T-helper 2 cell (primary cell): ENCODE measurements at places on chromosomes 1 and 21.

GRCh38 chr1:7469255-7469938, 301.7 kb upstream of the VAMP3 start:
- DNase-seq = no peak

DNA sequence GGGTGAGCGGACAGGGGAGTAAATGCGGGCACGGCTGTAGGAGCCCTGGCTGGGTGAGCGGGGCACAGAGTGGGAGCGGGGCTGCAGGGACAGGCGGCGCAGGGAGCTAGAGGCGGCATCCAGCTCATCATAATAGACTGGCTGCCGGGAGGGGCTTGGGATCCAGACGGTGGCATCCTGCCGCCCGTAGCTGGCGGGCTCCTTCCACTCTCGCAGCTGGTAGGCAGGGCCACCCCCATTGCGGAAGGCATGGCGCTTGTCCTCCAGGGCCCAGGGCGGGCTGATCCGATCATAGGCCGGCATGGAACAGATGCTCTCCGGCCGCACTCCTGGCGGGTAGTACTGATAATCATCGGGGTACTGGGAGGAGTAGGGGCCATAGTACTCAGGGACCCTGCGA, 43.7 kb upstream of the GOLT1A start:
- no peak for DNase-seq

GRCh38 chr21:41573902-41574690, 66.1 kb upstream of the TMPRSS2 start:
- no peak for DNase-seq

DNA sequence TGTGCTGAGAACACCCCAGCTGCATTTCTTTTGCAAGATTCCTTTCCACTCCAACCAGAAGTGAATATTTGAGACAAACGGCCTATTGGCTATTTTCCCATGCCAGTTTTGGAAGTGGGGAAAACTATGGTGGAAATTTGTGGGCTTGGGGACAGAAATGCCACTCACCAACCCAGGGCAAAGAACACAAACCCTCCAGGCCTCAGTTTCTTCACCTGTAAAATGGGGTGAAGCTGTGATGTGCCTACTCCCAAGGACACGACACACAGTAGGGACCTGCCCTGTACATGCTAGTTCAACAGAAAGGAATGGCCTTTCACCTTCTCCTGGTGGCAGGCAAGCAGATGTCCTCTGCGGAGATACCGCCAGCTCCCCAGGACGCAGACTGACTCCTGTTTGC, 46.5 kb downstream of the SIM2 start:
- no peak for DNase-seq

GRCh38 chr1:206479183-206480125, 9.2 kb downstream of the IKBKE start:
- no peak for DNase-seq

- no peak for DNase-seq
These were observed 189.8 kb upstream of the LYPLAL1 start for GRCh38 chr1:218983848-218984247.

- DNase-seq = no peak
These were observed 47.1 kb downstream of the UMODL1 start for GRCh38 chr21:42117967-42118780.

DNA sequence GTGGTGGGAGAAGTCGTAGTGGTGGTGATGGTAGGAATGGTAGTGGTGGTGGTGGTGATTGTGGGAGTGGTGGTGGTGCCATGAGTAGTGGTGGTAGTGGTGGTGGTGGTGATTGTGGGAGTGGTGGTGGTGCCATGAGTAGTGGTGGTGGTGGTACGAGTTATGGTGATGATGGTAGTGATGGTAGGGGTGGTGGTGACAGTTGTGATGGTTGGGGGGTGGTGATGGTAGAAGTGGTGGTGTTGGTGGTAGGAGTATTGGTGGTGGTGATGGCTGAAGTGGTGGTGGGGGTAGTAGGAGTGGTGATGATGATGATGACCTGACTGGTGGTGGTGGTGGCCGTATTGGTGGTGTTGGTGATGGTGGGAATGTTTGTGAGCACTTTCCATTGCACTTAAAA, 107.1 kb downstream of the DISC1 start:
- DNase-seq = no peak

GRCh38 chr1:174550296-174550695, 102.5 kb downstream of the GPR52 start:
- no peak for DNase-seq

GRCh38 chr1:48109390-48110013, 112.3 kb upstream of the TRABD2B start:
- peak; percentile 10 for DNase-seq

- no peak for DNase-seq
These were observed 86.8 kb downstream of the KCNJ6 start for GRCh38 chr21:37829447-37829846.

DNA sequence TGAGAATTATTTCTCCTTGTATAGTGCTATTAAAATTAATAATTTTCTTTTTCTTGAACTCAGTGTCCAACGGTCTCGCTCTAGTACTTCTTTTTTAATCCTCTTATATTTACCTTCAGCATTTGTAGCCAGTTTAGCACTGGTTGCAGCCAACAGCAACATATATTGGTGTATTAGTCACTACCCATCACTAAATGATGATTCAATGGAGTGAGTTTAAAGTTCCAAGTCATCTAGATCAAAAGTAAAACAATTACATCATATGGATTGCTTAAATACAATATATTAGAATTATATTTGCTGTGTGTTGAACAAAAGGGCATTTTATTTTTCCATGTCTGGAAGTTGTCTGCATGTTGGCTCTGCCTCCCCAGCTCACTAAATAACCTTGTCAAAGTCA, 591.8 kb downstream of the ADGRL2 start:
- no peak for DNase-seq

DNA sequence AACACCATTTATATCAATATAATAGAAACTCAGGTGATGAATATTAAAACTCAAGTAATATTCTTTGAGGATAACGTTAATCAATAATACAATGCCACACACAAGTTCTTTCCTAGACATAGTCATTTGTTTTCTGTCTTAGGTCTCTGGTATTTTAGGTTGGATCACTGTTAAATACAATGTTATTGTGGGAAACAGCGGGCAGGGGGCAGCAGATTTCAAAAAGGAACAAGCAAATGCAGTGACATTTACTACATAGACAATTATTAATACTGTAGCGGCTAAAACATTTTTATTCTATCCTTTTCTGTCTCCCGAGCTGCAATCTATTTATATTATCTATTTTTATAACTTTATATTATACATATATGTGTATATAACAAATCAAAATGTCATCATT, 186.4 kb upstream of the ZNHIT6 start:
- DNase-seq = no peak

DNA sequence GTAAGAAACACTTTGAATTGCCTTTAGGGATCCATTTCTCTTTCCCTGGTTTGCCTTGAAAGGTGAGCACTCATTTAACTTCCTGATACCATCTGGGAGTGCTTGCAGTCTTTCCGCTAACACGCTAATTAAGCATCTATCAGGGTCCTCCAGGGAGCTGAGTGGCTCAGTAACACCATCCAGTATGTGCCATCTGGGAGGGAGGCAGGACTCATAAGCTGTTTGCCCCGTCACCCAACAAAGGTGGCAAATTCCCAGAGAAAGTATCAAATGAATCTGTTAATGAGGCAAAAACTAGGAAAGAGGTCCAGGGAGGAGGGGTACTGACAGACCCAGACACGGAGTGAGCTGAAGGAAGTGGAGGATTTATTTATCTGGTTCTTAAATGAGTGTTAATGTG, 430.9 kb downstream of the HLX start:
- no peak for DNase-seq

DNA sequence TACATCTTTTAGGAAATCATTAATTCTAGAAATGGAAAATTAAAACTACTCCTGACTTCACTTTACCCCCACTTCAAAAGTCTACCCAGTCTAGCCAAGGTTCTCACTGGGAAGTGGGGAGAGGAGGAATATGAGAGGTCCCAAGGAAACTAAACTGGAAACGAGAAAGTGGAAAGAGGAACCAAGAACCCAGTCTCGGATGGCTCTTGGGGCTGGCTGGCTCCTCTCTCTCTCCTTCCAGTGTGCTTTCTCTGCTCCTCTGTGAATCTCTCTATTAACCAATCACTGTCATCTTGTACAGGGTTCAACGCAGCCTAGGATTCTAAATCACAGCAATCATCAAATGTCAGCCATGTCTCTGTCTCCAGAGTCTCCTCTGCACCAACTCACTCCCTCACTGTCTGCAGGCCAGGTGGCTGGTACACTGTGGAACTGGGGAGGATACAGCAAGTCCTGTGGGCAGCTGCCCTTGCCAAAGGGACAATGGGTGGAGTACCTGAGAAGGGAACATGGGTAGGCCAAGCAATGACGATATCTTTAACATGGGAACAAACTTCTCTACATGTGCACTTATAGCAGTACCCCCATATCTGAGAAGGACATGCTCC, 33.7 kb downstream of the GNB1 start:
- no peak for DNase-seq

- no peak for DNase-seq
These were observed 10.9 kb downstream of the PTCH2 start for GRCh38 chr1:44832056-44832705.

- no peak for DNase-seq
These were observed 543.0 kb upstream of the B3GALT2 start for GRCh38 chr1:193729429-193729828.

DNA sequence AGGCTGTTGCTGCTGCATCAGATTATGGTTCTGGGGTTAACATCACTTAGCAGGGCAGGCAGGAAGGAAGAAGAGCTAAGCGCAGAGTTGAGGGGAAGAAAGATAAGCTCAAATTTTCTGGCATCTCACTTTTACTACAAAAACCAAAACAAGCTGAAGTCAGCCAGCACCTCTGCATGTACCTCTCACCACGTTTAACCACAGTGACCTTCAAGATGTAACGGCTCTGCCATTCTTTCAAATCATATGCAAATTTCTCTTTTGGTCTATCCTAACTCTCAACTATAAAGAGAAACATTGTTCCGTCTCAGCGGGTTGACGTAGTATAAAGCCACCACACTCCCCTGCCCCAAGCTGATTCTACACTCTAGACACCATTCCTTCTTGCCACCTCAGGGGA, 154.4 kb downstream of the OMA1 start:
- no peak for DNase-seq

GRCh38 chr1:228987286-228987685, 252.0 kb downstream of the RHOU start:
- DNase-seq = no peak

GRCh38 chr1:218496561-218496960, 151.4 kb downstream of the TGFB2 start:
- no peak for DNase-seq

DNA sequence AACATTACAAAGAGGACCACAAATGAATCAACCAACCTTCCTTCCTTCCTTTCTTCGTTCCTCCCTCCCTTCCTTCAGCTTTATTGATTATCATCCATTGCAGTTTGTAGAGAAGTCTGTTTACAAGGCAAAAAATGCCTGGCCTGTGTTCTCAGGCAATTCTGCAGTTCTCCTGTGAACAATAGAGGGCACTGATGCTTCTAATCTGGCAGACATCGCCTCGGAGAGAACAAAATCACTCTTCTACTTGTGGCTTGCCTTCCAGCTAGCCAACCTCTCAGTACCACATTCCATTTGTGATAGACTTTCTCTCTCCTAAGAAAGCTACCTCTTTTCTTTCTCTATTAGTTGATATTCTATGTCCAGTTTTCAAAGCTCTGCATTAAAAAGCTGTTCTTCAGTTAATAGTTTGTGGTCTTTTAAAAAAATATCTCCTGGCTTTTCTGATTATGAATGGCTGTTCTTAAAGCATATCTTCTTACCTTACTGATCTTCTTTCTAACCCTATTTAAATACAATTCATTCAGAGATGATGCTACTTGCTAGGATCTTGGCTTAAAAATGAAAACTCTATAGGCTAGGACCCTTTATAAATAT, 26.9 kb upstream of the ESRRG start:
- DNase-seq = no peak

- no peak for DNase-seq
These were observed 369.6 kb upstream of the USP24 start for GRCh38 chr1:55584526-55585401.

DNA sequence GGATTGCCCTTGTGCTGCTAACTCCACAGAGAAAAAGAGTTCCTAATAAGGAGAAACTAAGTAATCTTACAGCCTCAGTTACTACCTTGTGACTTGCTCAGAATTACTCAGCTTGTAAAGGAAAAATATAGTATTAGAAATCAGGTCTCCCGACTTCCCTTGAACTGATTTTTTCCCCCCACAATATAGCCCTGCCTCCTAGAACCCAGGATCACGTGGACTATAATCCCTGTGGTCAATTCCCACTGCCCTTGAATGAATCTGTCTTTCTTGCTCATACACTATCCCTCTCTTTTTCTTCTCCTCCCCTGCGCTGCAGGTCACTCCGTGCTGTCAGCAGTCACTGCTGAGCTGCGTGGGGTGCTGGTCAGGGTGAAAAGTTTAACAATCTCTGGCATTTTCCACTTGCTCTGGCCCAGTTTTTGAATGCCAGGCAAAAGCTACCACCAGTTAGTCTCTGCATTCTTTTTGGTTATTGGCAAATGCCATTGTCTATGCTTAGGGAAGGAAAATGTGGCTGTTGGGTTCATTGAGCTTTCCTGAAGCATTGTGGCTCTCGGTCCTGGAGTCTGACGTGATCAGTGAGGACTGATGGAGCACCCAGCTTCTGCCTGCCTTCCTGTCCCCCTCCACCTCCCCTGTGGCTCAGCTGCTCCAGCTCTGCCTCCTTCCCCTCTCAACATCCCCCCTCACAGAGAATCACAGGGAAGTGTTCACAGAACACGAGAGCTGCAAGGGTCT, 1.9 kb upstream of the MYOC start:
- DNase-seq = no peak

- DNase-seq = no peak
These were observed 87.5 kb downstream of the COL24A1 start for GRCh38 chr1:86068841-86069756.

DNA sequence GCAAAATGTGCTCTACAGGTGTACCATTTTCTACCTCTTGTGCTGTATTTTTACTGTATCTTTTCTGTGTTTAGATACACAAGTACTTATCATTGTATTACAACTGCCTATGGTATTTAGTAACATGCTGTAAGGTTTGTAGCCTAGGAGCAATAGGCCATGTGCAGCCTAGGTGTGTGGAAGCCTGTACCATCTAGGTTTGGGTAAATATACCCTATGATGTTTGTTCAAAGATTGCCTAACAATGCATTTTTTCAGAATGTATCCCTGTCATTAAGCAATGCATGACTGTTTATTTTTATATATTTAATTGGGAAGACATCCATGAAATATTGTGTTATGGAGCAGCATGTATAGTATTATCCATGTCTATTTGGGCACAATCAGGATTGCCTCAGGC, 11.0 kb downstream of the ETV3L start:
- no peak for DNase-seq

DNA sequence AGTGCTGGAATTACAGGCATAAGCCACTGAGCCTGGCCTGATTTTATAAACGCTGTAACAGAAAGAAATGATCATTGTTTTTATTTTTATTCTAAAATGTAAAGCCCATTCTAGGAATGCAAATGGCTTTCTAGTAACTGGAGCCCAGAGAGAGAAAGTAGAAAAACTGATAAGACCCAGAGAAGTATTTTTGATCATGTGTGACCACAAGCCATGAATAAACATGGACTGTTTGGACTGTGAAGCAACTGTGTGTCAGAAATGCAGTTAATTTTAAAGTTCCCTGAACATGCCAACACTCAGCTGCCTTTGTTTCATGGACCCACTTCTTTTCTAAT, 39.7 kb downstream of the EIF2B3 start:
- DNase-seq = no peak

GRCh38 chr1:44025816-44026215, 5.4 kb downstream of the SLC6A9 start:
- DNase-seq = no peak

GRCh38 chr1:196142111-196142640, 466.1 kb downstream of the KCNT2 start:
- DNase-seq = no peak

GRCh38 chr1:170290991-170291390, 145.2 kb downstream of the NTMT2 start:
- no peak for DNase-seq
